ENCODE measurements at places on chromosomes 3 and 15. TPM values are rescaled to one million over a fixed set of nuclear protein-coding genes. Genes with fewer than 3 reads are reported as not detected.

Gene ITIH1
- total RNA-seq = not detected

Gene TGM4
- not detected for total RNA-seq

DNA sequence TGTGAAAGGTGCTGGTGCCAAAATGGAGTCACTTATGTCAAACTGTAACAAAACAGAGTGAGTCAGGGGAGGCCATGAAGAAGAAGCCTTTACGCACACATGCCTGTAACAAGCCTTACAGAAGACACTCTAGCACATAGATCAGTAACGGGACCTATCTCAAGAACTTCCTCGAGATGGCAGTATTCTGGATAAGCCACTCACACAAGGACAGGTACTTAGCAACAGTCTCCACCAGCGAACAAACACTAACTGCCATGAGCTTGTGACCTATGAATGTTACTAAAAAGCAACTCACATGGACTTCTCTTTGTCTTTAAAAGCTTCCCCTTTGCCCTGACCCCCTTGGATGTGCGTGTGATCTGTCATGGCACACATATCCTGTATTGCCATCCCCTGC is 235.1 kb downstream of the CD47 start:
- no peak overlapping the region for H3K4me3 ChIP-seq
- no peaks in the 10 kb centered on the region for H3K4me1 ChIP-seq
- H3K36me3 ChIP-seq = no peaks in the 10 kb centered on the region
- no peaks in the 10 kb centered on the region for H3K27me3 ChIP-seq

- H3K36me3 ChIP-seq = no peaks in the 10 kb centered on the region
- no peaks in the 10 kb centered on the region for H3K27me3 ChIP-seq
- no peak overlapping the region for H3K27ac ChIP-seq
These were observed 19.9 kb upstream of the ABHD2 start for GRCh38 chr15:89068325-89068784.

- no peaks in the 10 kb centered on the region for H3K4me1 ChIP-seq
- no peak overlapping the region for H3K27ac ChIP-seq
- H3K36me3 ChIP-seq = no peaks in the 10 kb centered on the region
- no peaks in the 10 kb centered on the region for H3K27me3 ChIP-seq
- no peak overlapping the region for H3K4me3 ChIP-seq
- DNase-seq = no peak
These were observed 79.9 kb downstream of the GTPBP8 start for GRCh38 chr3:113070681-113071113.

GRCh38 chr3:48451270-48451669 is 4.7 kb downstream of the ATRIP start:
- H3K4me1 ChIP-seq = no peaks in the 10 kb centered on the region
- peaks cover 52% of the 10 kb centered on the region for H3K36me3 ChIP-seq
- no peak for DNase-seq
- no peak overlapping the region for H3K4me3 ChIP-seq
- no peaks in the 10 kb centered on the region for H3K27me3 ChIP-seq

DNA sequence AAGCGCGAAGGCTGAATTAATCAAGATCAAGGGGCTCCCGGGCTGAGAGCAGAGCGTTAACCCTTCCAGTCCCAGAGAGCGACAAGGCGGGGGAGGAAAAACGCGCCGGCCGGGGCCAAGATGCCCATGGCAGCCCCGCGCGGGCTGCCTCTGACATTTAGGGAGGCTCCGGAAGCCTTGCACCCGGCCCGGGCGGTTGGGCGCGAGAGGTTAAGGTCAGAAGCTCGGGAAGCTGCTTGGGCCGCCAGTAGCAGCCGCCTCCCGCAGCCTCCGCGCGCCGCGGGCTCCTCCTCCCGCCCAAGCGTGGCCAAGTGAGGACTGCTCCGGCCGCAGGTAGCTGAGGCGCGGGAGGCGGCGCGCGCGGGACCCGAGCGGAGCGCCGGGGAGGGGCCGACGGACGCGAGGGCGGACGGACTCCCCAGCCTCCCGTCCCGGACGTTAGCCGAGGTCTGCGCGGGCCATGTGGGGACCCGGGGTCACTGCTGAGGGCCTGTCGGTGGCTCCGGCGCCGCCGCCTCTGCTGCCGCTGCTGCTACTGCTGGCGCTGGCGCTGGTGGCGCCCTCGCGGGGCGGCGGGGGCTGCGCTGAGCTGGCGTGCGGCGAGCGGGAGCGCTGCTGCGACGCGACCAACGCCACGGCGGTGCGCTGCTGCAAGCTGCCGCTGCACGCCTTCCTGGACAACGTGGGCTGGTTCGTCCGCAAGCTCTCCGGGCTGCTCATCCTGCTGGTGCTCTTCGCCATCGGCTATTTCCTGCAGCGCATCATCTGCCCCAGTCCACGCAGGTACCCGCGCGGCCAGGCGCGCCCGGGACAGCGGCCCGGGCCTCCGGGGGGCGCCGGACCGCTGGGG is at the start of gene C3orf80:
Gene C3orf80, plus strand, starts transcription at position 247 of the 850 bp plus-strand sequence. Its CDS starts 214 bp downstream, at position 461.
- peak within 1 kb of the TSS; percentile 85 for H3K27ac ChIP-seq
- peak; percentile 87 for DNase-seq
- H3K4me1 ChIP-seq = peaks cover 27% of the 10 kb centered on the region
- peak within 1 kb of the TSS; percentile 79 for H3K4me3 ChIP-seq

GRCh38 chr3:120795017-120795648 is 52.6 kb downstream of the GTF2E1 start:
- DNase-seq = peak; percentile 80
- no peak overlapping the region for H3K4me3 ChIP-seq
- H3K27me3 ChIP-seq = no peaks in the 10 kb centered on the region
- no peak overlapping the region for H3K27ac ChIP-seq
- no peaks in the 10 kb centered on the region for H3K4me1 ChIP-seq

- H3K4me3 ChIP-seq = no peak overlapping the region
- H3K4me1 ChIP-seq = no peaks in the 10 kb centered on the region
- DNase-seq = no peak
- no peaks in the 10 kb centered on the region for H3K27me3 ChIP-seq
- no peak overlapping the region for H3K27ac ChIP-seq
- H3K36me3 ChIP-seq = peaks cover 12% of the 10 kb centered on the region
These were observed 48.4 kb downstream of the ARHGEF3 start for GRCh38 chr3:56753206-56753820.

All from sigmoid colon (tissue), 7 donors.